ENCODE measurements at places on chromosomes 5 and 9.

DNA sequence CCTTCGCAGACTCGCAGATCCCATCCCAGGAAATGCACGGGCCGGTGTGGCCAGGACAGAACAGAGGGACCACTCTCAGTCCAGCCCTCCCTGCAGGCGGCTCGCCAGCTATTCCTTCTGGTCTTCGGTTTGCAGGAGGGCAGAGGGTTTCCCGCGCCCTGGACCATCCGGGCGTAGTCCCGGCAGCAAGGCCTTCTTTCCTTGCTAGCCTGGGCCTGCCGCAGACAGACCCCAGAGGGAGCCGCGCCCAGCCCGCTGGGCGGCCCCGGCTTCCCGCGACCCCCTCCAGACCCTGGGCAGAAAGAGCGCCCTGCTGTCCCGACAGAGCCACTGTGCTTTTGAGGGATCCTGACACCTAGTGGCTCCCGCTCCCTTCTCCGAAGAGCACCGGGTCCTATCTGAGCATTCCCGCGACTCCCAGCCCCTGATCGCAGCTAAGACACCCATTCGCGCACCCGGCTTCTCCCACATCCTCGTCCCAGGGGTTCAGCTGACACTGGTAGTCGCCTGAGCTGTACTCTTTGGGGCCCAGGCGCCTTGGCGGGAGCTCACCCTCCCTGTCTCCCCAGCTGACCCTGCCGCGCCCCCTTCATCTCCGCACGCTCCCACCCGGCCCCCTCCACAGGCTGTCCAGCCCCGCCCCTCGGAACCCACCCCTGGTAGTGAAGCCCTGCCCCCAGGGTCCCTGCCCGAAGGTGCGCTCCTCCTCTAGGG lies 1.1 kb downstream of the CFAP90 start:
- no peak for DNase-seq

- DNase-seq = no peak
Observed at GRCh38 chr5:173383711-173384110, 55.5 kb upstream of the STC2 start.

- DNase-seq = no peak
Observed at GRCh38 chr9:70493029-70493428, 78.6 kb upstream of the KLF9 start.

DNA sequence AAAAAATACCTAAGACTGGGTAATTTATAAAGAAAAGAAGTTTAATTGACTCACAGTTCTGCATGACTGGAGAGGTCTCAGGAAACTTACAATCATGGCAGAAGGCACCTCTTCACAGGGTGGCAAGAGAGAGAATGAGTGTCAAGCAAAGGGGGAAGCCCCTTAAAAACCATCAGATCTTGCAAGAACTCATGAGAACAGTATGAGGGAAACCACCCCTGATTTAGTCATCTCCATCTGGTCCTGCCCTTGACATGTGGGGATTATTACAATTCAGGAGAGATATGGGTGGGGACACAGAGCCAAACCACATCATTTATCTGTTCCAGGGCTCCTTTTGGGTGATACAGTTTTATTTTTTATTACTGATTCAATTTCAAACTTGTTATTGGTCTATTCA lies 23.2 kb upstream of the ADAMTS16 start:
- no peak for DNase-seq

DNA sequence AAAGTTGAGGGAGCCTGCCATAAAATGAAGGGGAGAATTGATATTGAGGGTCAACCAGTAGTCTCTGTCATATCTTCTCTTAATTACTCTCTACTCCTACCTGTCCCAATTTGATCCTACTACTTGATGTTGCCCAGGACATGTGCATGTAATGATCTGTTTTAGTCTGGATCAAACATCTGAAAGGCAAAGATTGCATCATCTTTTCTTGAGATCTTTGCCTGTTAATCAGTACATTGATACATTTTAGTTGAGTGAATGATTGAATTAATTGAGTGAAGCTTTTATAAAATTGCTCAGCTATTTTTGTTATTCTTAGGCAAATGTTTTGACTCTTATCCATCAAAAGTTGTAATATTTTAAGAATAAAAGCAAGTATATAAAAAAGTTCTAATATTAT lies 21.7 kb downstream of the ARHGEF28 start:
- no peak for DNase-seq

GRCh38 chr5:146880966-146881365 lies 2.4 kb upstream of the PPP2R2B start:
- no peak for DNase-seq

GRCh38 chr5:52950686-52951085 lies 38.5 kb upstream of the ITGA2 start:
- DNase-seq = no peak

GRCh38 chr5:175837171-175837699 lies 34.1 kb upstream of the CPLX2 start:
- no peak for DNase-seq
